ENCODE measurements at places on chromosomes 12 and 14.

DNA sequence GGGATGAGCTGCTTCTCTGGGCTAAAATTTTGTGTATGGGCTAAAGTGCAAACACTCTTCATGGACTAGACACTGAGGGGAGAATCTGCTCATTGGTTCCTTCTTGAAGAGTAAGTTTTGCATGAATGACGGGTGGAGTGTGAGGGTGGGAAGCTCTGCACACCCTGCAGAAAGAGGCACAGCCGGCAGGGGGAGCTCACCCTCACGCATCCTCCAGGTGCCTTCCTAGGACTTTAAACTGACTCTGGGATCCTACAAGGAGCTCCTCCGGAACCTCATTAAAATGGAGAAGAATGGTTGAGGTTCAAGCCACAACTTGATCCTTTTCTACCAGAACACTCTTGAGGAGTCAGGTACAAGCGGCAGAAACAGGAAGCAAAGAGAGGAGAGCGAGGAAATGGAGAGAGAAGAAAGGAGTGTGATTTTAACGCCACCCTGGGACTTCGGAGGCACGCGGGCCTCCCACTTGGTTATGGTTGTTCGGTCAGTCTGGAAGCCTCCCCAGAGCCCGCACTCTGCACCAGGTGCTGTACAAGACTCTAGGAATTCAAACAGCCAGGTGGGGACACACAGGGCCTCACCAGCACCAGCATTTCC is 87.5 kb downstream of the SETD3 start:
- no peak for DNase-seq

- DNase-seq: no peak
Measured at GRCh38 chr12:94525951-94526350, 66.3 kb upstream of the CEP83 start.

- DNase-seq: peak; percentile 29
Measured at GRCh38 chr12:53352331-53353256, 16.4 kb upstream of the SP7 start.

DNA sequence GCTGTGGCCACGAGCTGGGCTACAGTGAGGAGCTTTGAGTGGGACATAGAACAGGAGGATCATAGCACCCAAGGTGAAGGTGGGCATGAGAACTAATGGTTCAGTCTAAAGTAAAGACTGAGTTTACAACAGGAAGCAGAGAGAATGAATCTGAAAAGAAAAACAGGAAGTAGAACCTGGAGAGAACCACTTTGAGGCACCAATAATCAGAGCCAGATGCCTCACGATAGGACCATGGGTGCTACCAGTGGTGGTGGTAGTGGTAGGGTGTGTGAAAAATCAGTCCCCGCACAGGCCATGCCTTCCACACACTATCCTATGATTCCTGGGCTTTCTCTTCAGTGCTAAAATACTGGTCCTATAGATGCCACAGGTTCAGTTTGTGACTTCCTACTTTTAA is 293.6 kb downstream of the AKAP6 start:
- DNase-seq: no peak

- DNase-seq: no peak
Measured at GRCh38 chr14:22907429-22907828, 11.5 kb downstream of the RBM23 start.

- no peak for DNase-seq
Measured at GRCh38 chr12:9587987-9588600, 19.6 kb downstream of the KLRB1 start.

DNA sequence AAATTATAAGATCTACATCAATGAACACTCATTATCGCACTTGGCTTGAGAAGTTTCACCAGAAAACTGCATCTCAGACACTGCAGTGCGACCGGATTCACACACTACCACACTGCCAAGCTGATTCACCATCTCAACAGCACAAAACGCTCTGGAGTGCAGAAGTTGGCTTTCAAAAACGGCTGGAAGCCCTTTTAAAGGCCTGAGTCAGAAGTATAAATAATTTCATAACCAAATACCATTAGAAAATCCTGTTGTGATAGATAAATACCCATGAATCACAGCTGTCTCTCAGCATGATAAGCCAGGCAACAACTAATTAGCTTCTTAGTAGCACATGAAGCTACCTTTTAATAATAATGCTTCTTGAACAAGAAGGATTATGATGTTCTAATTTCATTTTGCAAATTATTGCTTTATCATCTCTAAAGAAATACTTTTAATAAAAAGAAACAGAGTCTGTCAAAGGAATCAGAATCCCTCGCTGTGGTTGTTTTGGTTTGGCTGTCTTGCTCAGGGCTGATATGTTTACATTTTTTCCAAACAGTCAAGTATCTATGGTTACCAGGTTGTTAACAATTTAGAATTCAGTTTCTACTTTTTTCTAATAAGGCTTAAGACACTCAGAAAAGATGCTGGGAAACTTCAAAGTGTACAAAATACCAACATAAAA is 51.2 kb downstream of the SLC2A13 start:
- DNase-seq: peak; percentile 55

GRCh38 chr14:97527993-97528392 is 730.8 kb downstream of the VRK1 start:
- DNase-seq: no peak

GRCh38 chr12:104022786-104023185 is 27.2 kb downstream of the GLT8D2 start:
- no peak for DNase-seq

- no peak for DNase-seq
Measured at GRCh38 chr14:44347316-44347715, 159.8 kb downstream of the FSCB start.

DNA sequence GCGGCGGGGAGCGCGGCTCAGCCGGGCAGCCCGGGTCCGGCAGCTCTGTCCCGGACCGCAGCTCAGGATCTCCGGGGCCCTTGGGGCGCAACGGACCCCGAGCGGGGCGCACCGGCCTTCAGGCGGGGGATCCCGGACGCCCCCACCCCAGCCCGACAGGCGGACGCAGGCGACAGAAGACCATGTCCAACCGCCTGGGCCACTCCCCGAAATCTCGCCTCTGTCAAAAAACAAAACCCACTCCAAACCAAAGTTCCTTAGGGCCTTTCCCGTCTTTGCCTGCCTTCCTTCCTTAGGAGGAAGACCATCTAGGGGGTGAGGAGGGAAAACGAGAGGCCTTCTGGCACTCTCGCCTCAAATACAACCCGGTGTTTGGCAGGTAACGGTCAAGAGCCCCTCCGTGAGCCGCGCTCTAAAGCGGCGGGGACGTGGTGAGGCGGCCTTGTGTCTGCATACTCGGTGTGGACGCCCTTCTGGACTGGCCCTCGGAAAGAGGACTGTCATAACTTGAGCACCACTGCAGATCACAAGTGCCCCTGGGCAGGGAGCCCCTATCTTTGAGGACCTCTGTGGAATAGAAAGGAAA is 604 bp downstream of the HCFC2 start:
- no peak for DNase-seq

DNA sequence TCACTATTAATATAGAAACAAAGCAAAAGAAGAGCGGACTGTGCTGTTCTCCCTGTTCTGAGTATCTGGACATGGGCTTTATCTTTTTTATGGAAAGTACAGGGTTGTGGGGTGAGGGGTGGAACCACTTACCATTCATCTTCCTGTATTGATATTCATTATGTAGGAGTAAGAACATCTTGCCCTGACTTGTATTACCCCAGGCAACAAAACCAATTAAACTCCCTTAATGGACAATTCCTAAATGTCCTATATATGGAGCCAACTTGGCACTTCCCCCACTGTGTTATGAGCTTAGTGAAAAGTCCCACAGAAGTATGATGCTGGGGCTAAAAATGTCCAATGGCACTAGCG is 139.9 kb upstream of the KRR1 start:
- no peak for DNase-seq

DNA sequence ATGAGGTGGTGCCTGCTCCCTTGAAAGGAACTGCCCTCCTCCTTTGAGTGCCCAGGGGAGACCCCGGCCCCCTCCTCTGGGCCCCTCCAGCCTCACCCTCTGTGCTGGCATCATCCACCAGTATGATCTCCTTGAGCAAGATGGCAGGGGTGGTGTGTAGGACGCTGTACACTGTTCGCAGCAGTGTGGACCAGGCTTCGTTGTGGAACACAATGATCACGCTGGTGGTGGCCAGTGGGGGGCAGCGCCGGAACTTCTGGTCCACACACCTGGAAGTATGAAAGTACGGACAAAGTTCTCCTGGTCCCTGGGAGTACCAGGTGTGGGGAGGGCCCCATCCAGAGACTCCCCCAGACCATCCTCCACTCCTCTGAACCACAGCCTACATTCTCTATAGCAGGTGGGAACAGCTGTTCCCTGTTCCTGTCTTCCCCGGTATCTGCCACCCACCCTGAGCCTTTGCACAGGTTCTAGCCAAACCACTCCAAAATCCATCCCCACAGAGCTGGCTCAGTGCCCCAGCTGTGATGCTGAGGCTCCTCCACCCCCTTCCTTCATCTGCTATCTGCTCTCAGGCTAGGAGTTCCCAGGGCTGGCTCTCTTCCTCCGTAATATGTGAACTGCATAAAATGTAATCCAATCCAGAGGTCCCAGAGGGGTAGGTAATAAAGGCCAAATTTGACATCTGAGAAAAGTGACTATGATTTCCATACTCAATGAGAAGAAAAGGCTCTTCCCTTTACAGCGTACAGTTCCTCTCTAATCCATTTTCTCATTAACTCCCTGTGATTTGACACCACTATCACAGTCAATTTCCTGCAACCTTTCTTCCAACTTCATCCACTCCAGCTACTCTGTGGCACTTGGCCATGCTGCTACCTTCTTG is 13.9 kb downstream of the GALNT6 start:
- no peak for DNase-seq

GRCh38 chr12:121299662-121300061 is 3.2 kb upstream of the CAMKK2 start:
- no peak for DNase-seq

DNA sequence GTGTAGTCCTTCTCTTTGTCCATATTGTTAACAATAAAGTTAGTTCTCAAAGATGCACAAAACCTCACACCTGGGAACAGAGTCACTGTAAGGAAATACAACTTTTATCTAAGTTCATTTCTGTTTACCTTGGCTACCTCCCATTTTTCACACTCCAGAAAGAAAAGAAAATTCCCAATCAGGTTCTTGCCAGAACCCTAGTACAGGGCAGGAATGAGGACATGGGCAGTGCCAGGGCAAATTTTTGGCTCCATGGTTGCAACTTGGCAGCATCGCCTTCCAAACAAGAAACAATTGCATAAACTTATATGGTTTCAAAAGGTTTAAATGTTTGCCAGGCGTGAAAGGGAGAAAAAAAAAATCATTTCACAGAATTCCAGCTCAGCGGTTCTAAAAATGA is 296.3 kb upstream of the PRKD1 start:
- DNase-seq: no peak

- no peak for DNase-seq
Measured at GRCh38 chr12:107122452-107122958, 29.2 kb upstream of the CRY1 start.

GRCh38 chr14:75604979-75605851 is 26.8 kb downstream of the FLVCR2 start:
- no peak for DNase-seq

- no peak for DNase-seq
Measured at GRCh38 chr12:29309320-29309902, 71.6 kb downstream of the ERGIC2 start.

DNA sequence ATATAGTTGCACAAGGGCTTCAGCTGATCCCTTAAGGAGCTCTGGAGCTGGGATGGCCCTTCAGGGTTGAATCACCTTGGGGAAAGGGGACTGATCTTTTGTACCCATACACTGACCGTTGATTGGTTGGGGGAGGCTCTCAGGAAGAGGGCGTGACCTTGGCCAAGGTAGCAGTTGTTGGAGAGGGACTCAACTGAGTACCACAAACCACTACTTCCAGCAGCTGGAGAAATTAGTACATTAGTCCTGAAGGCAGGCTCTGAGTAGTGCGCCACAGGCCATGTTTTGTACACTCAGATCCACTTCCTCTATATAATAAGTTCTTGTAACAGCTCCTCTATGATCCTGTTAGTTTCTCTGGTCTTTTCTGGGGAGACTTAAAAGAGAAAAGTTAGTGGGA is 317.6 kb downstream of the CCDC91 start:
- DNase-seq: no peak

- no peak for DNase-seq
Measured at GRCh38 chr12:46944088-46944487, 118.3 kb upstream of the SLC38A4 start.

- no peak for DNase-seq
Measured at GRCh38 chr12:56574210-56574609, 52.6 kb downstream of the RBMS2 start.

- DNase-seq: no peak
Measured at GRCh38 chr12:3364661-3365462, 126.1 kb upstream of the PRMT8 start.

DNA sequence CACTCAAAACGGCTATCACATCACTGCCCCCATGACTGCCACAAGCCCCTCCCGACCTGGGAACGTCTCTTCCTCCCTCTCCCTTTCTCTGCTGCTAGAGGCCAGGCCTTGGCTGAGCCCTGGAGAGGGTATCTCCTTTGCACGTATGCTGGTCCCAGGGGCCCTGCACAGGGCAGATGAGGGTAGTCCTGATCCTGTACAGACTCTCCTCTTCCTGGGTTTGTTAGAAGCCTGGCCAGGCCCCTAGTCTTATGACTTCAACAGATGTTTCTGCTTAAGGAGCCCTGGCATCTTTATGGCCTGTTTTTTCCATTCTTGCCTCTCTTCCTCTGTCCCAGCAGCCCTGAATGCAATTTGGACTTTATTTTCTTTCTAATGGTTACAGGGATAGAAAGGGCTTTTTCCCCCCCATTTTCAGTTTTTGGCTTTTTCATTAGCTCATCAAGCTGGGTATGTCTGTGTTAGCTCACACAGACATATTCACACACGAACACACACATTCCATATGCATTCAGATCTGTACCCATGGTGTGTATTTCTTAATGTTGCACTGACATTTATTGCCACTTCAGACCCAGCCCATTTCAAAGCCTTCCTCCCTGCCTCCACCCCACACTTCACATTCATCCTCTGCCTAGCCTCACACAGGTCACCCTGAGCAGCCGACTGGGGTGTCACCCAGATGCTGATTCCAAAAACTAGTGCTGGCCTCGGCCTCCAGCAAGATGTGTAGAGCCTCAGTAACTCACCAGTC is 203.2 kb downstream of the ZFP36L1 start:
- DNase-seq: no peak

- DNase-seq: no peak
Measured at GRCh38 chr14:44341116-44341515, 166.0 kb downstream of the FSCB start.

All from NCI-H2081 treated with DMSO at 0.1 percent for 48 hours (cell line).